ENCODE measurements at places on chromosomes 16 and 17.

- DNase-seq: no peak
Observed at GRCh38 chr17:37037590-37038155, 88.9 kb downstream of the AATF start.

- no peak for DNase-seq
Observed at GRCh38 chr17:51103451-51103850, 17.2 kb downstream of the SPAG9 start.

- DNase-seq: no peak
Observed at GRCh38 chr17:61371606-61372005, 28.0 kb upstream of the TBX2 start.

GRCh38 chr17:17661134-17661533 is 20.1 kb upstream of the RAI1 start:
- no peak for DNase-seq

- DNase-seq: no peak
Observed at GRCh38 chr17:82402865-82403264, 15.3 kb upstream of the HEXD start.

DNA sequence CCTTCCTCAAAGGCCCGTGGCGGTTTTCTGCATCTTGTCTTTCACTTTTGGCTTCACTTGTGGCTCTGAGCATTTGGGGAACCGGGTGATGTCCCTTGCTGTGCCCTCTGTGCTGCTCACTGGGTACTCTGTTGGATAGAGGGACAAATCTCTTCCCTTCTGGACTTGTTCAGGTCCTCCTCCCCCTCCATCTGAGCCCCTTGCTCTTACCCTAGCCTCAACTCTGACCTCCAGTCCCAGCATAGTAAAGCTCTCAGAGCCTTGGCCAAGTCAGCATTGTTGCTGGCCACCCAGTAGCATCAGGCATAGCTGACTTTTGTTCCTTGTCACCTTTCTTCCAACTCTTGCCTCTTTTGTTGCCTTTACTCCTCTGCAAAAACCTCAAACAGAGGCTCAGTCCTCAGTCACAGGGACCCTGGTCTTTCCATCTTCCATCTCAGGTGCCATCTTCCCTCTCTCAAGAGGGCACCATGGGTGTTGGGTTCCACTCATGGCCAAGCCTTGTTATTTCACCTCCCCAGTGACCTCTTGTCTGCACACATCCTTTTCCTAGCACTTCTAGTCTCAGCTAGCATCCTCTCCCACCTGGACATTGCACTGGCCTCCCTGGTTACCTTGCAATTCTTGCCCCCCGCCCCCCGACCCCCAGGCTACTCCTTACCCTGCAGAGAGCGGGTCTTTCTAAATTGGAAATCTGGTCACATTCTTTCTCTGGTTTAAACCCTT is 393 bp upstream of the PSMB10 start:
- DNase-seq: no peak

DNA sequence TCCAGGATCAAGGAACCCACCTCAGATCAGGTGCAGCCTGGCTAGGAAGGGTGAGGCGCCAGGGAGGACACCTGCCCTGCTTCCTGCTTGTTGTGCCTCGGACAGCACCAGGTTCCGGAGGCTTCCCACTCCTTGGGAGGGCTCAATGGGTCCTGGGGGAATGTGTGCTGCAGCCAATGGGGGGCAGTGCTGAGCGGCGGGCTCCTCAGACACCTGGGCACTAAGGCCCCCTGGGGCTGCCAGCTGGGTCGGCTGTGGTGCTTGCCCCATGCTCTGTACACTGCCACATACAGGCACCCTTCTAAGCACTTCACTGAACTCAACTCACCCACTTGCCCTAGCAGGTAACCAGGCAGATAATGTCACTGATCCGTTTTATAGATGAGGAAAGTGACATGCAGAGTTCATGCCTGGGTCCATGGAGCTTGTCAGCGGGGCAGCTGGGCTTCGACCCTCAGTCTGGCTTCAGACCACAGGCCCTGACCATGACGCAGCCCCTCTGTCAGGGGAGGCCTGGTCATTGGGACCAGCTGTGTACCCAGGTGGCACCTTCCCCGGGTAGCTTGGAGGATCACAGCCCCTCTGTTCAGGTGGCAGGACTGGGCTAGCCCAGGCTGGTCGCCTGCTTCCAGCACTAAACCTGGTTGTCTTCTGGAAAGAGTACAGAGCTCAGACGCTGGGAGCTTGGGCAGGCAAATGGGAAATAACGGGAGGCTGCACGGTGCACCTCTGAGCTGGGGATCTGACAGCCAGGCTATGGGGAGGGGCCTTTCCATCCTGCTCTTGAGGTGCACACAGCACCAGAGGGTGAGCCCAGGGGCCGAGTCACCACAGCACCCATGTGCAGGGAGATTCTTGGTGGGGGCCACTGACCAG is 8.2 kb downstream of the FN3K start:
- no peak for DNase-seq

GRCh38 chr17:9576521-9577372 is at the start of gene CFAP52:
CFAP52 (plus strand) TSS chr17:9576642; CDS start chr17:9576696, 54 bp downstream.
- no peak for DNase-seq

GRCh38 chr16:9518051-9518450 is 426.6 kb downstream of the HAPSTR1 start:
- DNase-seq: no peak

GRCh38 chr16:84550096-84550495 is 45.6 kb upstream of the MEAK7 start:
- no peak for DNase-seq
